Stimulated activated naive B cell treated with anti-CD40 and anti-IgM and Interleukin-4, amounts not matched to agents 10 μg/mL and 1 μg/mL and 100 μg/mL, for 72 hours (primary cell): ENCODE measurements at places on chromosomes 6 and 20.

- DNase-seq, result no peak
Observed at GRCh38 chr6:46234156-46234556, 63.4 kb upstream of the ENPP5 start.

DNA sequence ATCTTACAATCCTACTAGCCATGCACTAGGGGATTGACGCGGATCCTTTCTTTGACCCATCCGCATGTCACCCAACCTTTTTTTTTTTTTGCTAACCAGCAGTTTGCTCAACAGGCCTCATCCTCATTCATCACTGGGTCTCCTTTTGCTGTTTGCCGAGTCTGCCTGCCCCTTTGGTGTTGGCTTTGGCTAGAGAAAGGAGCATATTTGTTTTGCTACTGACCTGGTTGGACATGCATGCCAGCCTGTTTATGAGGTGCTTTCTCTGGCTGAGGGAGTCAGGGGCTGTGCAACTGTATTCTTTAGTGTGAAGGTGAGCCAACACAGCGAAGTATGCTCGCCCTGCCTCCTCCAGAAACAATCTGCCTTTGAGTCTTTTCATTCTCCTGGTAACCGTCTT, 40.2 kb downstream of the E2F3 start:
- no peak for DNase-seq

DNA sequence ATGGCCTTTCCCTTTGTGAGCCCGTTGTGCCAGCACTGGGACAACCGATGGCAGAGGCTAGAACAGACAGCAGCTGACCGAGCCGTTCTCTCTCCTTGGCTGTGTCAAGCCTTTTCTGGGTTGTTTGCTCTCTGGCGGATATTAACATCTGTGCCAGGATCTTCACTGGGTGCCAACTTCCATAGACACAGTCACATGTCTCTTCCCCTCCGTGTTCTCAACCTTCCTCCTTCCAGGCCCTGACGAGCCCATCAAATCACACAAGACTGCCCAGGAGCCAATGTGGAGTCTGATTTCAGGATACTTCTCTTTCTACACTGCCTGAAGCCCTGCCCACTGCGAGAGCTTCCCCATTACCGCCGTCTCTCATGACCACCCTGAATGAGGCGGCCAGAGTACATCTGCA, 111.0 kb upstream of the RALGAPA2 start:
- DNase-seq, result no peak

DNA sequence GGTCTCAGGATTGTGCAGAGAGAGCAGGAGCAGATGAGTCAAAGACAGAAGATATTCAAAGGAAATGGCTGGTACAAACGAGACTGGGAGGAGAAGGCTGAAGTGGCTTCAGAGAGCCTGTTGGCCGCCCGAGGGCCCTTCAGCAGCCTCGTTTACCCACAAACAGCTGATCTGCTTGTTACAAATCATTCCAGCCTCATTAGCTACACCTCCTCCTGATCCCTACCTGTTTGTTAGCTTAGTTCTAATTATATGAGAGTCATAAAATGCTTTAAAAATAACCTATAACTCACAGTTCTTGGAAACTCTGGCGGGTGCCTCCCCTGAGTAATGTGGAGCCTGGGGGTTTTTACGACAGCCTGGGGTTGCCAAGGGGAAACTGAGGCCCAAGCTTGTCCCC, 12.6 kb downstream of the GLP1R start:
- no peak for DNase-seq

- DNase-seq, result peak; percentile 35
Observed at GRCh38 chr6:16760516-16761470, at the start of gene ATXN1. Gene ATXN1, minus strand, starts transcription at chr6:16761460.

DNA sequence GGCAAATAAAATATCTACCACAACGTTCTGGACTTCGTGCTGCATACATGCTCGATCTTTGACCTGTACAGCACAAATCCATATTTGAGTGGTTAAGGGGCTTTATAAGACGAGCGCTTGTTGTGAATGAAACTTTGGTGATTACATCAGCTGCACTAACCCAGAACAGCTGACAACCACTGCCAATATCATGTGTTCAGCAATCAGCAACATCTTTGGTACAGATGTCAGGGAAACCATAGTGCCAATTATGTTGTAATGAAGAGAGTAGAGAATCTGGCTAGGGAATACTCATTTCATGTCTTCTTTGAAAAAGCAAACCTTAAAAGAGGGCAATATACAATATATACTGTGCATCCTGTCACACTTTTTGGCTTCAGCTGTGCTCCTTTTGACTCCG, 188.6 kb upstream of the NT5E start:
- no peak for DNase-seq

DNA sequence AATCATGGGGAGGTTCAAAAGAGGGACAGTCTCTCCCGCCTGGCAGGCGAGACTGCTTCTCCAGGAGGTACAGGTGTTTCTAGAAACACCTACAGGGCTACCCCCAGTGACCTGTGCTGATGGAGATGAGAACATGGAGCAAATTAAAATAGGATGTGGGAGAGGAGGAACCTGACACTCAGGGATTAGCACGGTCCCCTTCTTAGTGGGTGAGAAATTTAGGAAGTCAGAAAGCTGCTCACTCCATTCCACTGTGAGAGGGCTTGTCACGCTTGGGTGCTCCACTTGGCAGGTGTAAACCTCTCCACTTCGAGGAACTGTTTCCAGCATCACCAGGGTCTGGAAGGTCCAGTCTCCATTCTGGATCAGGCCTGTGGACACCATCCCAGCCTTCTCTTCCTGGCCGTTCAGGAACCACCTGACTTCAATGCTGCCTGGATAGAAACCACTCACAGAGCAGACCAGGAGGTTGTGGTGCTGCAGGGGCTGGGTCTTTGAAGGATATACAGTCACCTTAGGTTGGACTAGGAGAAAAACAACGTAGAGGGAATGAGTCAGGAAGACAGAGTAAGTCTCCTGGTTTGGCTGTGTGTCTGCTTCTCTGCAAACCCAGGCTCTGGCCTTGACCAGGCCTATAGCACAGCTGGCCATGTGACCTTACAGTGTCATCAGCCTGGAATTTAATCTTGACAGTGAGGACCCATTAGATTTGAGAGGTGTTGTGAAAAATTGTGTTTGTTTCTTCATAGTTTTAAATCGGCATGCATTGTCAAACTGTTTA, 8.1 kb downstream of the HLA-DRB1 start:
- no peak for DNase-seq

- DNase-seq, result no peak
Observed at GRCh38 chr6:117440706-117441525, 15.2 kb upstream of the ROS1 start.

DNA sequence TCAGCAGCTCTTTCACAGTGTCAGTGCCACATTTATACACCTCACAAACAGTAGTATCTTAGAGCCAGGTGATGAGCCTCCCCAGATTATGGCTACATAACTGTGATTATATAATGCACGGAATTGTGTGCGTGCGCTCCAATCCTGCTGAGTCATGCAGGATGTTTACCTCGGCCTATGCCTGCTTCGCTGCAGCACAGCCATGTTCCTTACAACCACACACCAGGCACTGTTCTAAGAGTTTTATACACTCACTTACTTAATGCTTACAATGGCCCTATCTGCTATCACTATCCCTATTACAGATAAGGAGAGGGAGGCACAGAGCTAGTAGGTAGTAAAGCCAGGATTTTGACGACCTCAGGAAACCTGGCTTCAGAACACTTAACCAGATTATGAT, 7.3 kb downstream of the ZKSCAN3 start:
- no peak for DNase-seq

- no peak for DNase-seq
Observed at GRCh38 chr20:29319725-29320124, 1937.7 kb upstream of the DEFB115 start.

GRCh38 chr6:52953911-52954839, 40.9 kb downstream of the GSTA4 start:
- DNase-seq, result no peak

- no peak for DNase-seq
Observed at GRCh38 chr6:116533233-116533957, 12.1 kb downstream of the TRAPPC3L start.

DNA sequence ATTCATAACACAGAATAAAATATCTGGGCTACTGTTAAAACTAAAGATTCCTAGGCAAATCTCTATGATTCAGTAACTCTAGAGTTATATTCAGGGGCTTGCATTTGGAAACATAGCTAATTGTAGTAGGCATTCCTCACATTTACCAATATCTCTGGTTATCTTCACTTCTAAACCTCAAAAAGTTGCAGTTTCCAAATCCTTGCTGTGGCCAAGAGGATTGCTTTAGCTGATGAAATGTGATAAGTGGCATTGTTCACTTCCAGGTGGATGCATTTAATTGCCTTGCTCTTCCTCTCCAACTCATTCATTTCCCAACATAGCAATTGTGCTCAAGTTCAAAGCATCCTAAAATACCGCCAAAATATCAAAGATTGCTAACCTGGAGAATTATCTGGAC, 246.6 kb downstream of the GRIK2 start:
- DNase-seq, result no peak

- no peak for DNase-seq
Observed at GRCh38 chr6:2218866-2219265, 26.5 kb downstream of the GMDS start.

- DNase-seq, result no peak
Observed at GRCh38 chr20:22576733-22577514, 7.4 kb downstream of the FOXA2 start.

- DNase-seq, result no peak
Observed at GRCh38 chr20:19813846-19814640, 56.0 kb downstream of the RIN2 start.

- DNase-seq, result no peak
Observed at GRCh38 chr20:22471156-22471836, 113.1 kb downstream of the FOXA2 start.
